Smooth muscle cell of the umbilical artery (primary cell): ENCODE measurements at places on chromosomes 1 and 21. TPM values are rescaled to one million over a fixed set of nuclear protein-coding genes. Genes with fewer than 3 reads are reported as not detected.

FAM151A gene
- not detected in 2 replicates for total RNA-seq

BPNT1 gene
- 27.0 and 28.6 TPM in 2 replicates for total RNA-seq

PEAR1 gene
- total RNA-seq, result 4.5 and 13.6 TPM in 2 replicates

LMO4 gene
- 103 and 122 TPM in 2 replicates for total RNA-seq

ESPN gene
- total RNA-seq, result 0.05 TPM in 1 of 2 replicates, not detected in the other

TBX15 gene
- 0.05 TPM in 1 of 2 replicates, not detected in the other for total RNA-seq

ANKRD34A gene
- under 0.01 and 1.2 TPM in 2 replicates for total RNA-seq

WNT2B gene
- total RNA-seq, result 0.89 and 3.0 TPM in 2 replicates

RASAL2 gene
- total RNA-seq, result 19.6 and 34.2 TPM in 2 replicates

USH2A gene
- not detected in 2 replicates for total RNA-seq

DENND2D gene
- 3.0 and 3.9 TPM in 2 replicates for total RNA-seq

CLK2 gene
- total RNA-seq, result 23.8 and 32.3 TPM in 2 replicates

SH2D1B gene
- not detected in 2 replicates for total RNA-seq

CSF3R gene
- total RNA-seq, result 0.30 TPM in 1 of 2 replicates, not detected in the other

MAGOH gene
- total RNA-seq, result 25.5 and 28.1 TPM in 2 replicates

MX2 gene
- total RNA-seq, result 4.8 and 5.3 TPM in 2 replicates

IVL gene
- total RNA-seq, result 1.1 TPM in 1 of 2 replicates, not detected in the other

KIF26B gene
- 66.8 and 71.3 TPM in 2 replicates for total RNA-seq

AADACL4 gene
- total RNA-seq, result not detected in 2 replicates

SLC25A34 gene
- 0.30 and 0.69 TPM in 2 replicates for total RNA-seq

NEGR1 gene
- total RNA-seq, result 14.0 and 22.6 TPM in 2 replicates

CFHR1 gene
- 0.18 and 0.30 TPM in 2 replicates for total RNA-seq
